Head of caudate nucleus (tissue), 42 donors: ENCODE measurements at places on chromosomes 13 and 19.

- DNase-seq: no peak
These were observed 668.1 kb downstream of the PCDH9 start for GRCh38 chr13:66562054-66562453.

GRCh38 chr13:74046431-74046830, 87.8 kb downstream of the KLF12 start:
- DNase-seq: no peak

GRCh38 chr13:100859861-100860260, 185.3 kb upstream of the TMTC4 start:
- DNase-seq: no peak

- no peak for DNase-seq
These were observed 1.5 kb downstream of the DZIP1 start for GRCh38 chr13:95642999-95643398.

- no peak for DNase-seq
These were observed 169.2 kb upstream of the NBEA start for GRCh38 chr13:34772881-34773280.

- DNase-seq: no peak
These were observed 6.2 kb downstream of the PRKD2 start for GRCh38 chr19:46710687-46711086.

DNA sequence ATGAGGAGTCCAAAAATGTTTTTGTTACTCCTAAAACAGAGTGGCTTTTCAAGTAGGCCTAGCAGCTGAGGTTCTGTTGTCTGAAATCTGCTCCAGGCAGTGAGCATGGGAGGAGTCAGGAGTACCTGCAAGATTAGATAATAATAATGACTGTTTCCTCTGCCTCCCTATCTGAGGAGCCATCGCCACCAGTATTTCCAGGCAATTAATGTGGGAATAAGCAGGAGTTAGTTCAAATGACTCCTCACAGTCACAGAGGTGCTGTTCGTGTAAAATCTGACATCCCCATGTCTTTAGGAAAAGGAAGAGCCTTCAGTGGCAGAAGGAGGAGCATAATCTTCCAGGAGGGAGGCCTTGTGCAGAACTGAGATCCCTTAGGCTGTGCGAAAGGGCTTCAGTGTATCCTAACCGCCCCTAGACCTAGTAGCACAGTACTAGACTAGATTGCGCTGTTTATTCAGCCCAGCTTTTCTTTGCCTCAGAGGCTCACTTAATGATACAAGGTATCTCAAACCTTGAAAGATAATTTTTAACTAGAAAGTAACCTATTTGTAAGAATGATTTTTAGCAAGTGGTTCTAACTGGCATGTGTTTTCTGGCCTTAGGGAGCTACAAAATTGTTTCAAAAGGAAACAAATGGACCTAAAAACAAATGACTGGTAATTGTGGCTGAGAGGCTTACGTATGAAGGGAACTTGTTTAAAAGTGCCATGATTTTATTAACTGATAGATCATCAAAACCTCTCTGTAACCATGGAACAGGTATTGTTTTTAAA, 49.0 kb downstream of the FREM2 start:
- no peak for DNase-seq

GRCh38 chr13:111663505-111663904, 343.1 kb downstream of the TEX29 start:
- no peak for DNase-seq

GRCh38 chr13:113448885-113449692, 4.2 kb downstream of the ADPRHL1 start:
- no peak for DNase-seq

DNA sequence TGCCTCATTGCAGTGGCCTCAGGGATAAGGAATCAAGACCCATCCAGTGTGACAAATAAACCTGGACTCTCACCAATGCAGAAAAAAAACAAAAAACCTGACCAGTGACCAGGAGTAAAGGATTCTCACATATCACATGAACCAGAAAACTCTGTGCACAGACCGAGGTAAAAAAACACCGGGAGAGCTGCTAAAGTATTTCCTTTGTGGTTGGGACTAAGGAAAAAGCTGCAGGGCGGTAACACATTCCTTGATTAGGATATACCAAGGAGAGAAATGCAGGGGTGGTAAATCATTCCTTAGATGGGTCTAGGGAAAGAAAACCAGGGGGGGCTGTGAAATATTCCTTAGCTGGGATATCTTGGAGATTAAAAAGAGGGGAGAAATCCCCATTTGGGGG, 64.8 kb upstream of the ZNF85 start:
- no peak for DNase-seq

DNA sequence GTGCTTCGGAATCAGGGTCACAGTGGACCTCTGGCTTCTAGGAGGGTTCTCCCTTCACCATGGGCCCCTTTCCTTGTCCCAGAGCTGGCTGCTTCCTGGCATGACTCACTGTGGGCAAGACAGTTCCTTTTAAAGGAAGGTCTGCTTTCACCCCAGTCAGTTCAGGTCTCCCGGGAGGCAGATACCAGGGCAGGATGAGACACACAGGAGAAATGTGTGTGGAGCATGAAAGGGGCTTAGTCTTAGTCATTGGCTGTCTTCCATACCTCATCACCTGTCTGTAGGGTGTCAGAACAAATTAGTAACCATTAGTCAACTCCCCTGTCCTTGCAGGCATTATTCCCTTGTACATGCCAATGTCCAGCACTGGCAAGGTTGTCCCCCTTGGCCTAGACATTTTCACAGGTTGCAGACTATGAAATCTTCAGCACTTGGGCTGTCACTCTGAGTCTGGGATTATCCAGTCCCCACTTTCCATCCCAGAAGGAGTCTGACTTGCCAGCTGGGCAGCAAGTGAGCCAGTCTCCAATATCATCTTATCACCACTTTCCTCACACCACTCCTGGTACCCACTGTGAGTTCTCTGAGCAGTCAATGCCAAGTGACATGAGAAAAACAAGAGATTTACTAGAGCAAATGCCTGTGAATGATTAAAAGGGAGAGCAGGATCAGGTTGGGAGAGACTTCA, 76.8 kb upstream of the MEDAG start:
- no peak for DNase-seq

- DNase-seq: no peak
These were observed 152.6 kb upstream of the KL start for GRCh38 chr13:32863596-32863995.

DNA sequence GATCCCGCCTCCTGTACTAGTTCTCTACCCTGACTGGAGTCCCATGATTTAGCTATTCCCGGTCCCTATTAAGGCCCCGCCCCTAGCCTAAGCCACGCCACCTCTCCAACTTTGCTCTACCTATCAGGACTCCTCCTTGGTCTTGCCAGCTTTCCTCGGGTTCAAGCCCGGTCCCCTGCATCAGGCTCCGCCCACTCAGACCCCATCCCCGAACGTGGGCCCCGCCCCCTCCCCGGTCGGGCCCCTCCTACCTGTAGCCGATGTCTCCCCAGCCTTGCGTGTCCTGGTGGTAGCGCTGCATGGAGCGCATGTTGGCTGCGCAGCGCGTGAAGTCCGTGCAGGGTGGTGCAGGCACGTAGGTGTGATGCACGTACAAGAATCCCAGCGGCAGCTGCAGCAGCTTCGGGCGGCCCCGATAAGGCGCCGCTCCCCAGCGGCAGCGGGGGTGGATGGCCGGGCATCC, 7.3 kb upstream of the RASAL3 start:
- no peak for DNase-seq

- no peak for DNase-seq
These were observed 20.4 kb downstream of the MISP start for GRCh38 chr19:771332-771785.

DNA sequence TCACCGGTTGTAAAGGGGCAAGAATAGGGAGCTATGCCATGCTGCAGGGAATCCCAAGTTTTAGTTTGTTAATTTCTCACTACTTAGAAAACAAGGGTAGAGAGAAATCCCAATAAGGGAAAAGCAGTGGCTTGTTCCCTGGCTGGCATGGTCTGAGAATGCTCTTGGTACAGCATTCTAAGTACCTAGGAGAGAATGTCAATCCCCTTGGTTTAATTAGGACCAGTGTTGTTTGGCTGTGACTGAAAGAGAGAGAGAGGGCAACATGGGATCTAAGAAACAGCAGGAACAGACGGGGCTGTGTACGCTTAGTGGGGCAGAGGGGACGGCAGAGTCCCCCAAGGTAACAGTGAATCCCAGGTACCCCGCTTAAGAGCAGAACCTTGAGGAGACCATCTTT, 228.8 kb downstream of the PCDH9 start:
- no peak for DNase-seq
